ENCODE measurements at places on chromosomes 1 and 21.

GRCh38 chr1:82445827-82446226 lies 645.1 kb downstream of the ADGRL2 start:
- DNase-seq: no peak

DNA sequence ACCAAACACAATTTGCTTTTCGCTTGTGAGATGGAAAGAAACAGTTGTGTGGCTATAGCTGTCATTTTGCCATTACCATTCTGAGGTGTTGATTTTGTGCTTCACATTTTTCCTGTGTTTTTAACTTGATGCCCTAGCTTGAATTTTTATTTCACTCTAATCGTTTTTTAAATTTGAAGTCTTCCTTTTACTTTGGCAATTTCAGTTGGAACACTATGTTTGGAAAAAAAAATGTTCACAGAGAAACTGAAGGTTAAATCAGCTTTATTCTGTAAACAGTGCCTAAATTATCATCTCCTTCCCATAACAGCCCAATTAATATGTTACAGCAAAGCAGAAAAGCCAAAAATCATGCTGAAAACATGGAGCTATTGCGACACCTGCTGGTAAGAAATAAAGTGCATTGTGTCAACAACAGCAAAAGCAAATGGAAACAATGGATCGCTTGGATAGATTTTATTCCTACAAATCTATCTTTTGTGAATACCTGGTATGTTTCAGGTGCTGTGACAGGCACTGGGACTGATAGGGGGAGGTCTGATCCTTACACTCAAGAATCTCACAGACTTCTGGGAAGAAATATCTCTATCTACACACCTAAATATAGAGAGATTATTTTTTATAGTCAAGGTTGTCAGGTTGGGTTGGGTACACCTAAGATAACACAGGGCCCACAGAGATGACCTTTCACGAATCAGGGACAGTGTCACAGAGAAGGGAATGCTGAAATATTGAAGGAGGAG lies 16.2 kb upstream of the ERICH3 start:
- peak; percentile 62 for DNase-seq

GRCh38 chr1:168751195-168751650 lies 22.2 kb upstream of the DPT start:
- DNase-seq: peak; percentile 69

DNA sequence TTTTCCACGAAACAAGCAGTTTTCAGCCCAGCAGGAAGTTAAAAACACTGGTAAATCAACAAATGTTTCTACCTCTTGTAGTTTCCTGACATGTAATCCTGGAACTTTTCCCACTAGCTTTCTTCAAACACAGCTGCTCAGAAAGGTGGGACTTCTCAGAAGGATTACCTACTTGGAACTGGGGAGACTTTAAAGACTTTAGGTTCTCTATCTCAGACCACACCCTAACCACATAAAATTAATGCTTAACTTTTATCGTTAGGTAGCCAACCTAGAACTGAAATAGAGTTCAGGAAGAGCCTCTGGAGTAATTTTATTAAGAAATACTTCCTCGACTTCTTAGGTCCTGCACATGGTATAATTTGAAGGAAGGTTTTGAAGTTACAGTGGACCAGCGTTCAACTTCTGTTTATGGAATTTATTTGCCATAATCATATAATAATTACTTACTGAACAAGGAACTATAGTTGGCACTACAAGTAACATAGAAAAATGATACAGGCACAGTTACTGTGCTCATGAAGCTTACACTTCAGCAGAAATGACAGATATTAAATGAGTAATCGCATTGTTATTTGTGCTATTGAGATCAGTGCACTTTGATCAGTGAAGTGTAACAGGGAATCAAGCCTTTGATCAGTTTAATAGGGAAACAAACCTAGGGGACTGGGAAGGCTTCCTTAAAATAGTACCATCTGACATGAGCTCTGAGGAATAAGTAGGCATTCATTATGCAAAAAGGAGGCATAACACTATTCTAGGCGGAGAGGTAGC lies at the start of gene BCL2L15:
BCL2L15 (minus strand) TSS at position 180 of the 774 bp plus-strand sequence. CDS start 206 bp downstream, outside the sequence.
- peak; percentile 91 for DNase-seq

DNA sequence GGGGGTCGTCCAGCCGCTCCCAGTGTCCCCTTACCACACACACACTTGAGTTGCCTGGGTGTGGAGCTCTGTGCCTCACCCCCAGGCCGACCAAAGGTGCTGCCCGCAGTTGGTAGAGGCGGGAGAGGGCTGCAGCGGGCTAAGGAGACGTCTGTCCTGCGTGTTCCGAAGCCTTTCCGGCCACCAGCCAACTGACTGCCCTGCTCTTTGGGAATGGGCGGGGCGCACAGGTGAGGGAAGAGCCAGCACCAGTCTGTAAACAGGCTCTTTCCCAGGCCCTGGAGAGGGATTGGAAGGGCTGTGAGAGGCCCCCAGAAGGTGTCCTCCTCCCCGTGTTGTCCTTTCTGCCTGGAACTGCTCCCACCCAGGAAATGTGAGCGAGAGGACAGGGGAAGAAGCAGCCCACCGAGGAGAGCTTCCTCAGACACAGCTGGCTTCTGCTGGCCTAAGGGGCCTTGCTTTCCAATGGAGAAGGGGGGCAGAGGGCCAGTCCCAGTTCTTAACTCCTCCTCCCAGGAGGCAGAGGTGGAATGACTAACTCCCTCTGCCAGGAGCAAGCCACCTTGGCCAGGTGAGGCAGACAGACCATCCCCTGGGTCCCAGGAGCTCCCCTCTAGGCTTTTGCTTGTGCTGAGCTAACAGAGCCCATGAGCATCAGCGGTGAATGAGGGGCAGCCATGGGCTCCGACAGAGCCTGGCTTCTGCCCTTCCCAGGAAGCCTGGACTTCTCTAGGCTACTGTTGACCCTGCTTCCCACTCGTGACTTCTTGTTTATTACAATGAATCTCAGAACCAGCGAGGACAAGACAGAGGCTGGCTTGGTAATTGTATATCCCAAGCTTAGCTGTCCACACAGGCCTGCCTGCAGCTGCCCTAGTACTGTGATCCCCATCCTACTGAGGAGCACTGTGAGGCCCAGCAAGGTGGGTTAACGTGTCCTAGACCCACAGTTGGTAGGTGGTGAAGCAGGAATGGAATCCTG lies 158.1 kb upstream of the COA6 start:
- no peak for DNase-seq

- no peak for DNase-seq
These were observed at the start of gene DLGAP3 for GRCh38 chr1:34929497-34929852. Gene DLGAP3, minus strand, starts transcription at chr1:34929650. Its CDS starts 24,267 bp downstream, at chr1:34905383.

DNA sequence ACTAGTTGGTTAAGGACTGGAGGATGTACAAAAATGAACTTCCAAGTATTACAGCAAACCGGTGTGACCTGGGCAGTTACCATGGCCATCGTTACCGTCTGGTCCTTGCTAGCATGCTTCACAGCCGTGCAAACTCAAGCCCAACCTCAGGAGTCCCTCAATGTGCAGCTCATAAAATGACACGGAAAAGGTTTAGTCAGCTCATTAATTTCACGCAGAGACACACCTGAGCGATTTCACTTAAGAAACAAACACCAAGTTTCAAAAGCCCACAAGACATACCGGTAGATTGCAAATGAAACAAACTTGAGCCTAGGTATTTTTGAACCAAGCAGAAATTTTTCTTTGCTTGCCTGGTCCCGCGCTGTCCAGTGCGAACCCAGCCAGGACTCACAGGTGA lies 105.0 kb upstream of the ADAR start:
- peak; percentile 69 for DNase-seq

DNA sequence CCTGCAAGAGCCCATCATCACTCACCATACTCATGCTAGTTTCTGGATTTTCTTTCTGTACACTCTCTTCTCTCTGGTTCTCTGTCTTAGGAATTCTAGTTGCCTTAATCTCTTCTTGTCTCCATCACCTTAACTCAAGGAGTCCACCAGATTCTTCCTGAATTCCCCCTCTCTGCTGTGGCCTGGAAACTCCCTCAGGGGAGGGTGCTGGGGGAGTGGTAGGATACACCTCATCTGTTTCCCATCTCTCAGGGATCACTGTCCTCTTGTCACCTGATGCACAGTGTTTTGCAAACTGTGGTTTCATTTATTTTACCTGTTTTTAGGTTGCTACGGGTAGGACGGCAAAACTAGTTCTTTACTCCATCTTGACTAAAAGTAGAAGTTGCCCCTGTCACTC lies 6.6 kb upstream of the GNG12 start:
- DNase-seq: no peak

- no peak for DNase-seq
These were observed 64.8 kb downstream of the KCNJ15 start for GRCh38 chr21:38321568-38321967.

GRCh38 chr1:26059906-26060305 lies 7.5 kb downstream of the TRIM63 start:
- no peak for DNase-seq

- DNase-seq: peak; percentile 48
These were observed 5.5 kb upstream of the RGS21 start for GRCh38 chr1:192311281-192311680.

GRCh38 chr1:239386453-239387303 lies at the start of gene CHRM3:
Gene CHRM3, plus strand, starts transcription at chr1:239386568. Its CDS starts 520,884 bp downstream, at chr1:239907452.
- DNase-seq: peak; percentile 55

DNA sequence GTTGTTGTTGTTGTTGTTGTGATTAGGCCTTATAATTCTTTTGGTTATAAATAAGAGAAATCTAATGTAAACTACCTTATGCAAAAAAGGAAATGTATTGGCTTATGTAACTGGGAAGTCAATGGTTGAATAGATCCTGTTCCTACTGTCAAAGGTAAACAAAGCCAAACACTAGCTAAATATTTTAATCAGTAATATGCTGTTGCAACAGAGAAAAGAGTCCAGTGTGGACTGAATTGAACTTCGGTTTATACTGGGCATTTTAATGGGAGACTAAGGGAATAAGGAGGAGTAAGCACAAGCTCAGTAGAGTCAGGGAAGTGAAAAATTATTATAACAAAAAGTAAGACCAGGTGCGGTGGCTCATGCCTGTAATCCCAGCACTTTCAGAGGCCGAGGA lies 15.4 kb downstream of the MSH4 start:
- DNase-seq: peak; percentile 7

GRCh38 chr1:231600458-231600976 lies 26.1 kb upstream of the DISC1 start:
- no peak for DNase-seq

DNA sequence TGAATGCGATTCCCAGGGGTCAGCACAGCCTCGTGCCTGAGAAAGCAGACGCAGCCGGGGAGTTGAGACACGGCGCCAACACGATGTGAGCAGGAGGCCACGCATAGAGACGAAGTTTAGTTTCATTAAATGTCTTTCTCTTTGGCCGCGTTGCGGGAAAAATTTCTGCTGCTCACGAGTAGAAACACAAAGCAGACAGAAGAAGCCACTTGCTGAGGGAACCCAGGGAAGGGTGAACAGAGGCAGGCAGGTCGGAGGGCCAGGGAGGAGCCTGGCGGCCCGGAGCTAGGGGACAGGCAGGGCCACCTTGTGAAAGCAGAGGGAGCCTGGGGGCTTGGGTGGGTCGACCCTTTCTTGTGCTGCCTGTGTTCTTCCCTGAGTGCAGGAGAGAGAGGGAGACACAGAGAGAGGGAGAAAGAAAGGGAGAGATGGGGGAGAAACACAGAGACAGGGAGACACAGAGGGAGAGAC lies 33.2 kb downstream of the POFUT2 start:
- no peak for DNase-seq

DNA sequence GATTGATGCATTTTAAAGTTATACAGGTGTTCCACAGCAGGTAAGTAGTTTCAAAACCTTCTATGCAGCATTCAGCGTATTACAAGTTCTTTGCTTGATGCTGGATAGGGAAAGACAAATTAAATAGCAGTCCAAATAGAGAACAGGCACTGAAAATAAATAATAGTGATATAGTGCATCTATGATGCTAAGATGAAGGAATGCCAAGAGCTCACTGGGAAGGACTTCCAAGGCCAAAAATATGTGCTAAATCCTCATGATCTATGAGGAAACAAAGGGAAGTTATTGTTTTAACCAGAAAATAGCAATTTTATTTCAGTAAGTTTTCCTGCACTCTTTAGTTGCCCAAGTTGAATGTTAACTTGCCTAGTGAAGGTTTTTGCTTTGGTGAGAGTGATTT lies 127.8 kb upstream of the GREM2 start:
- no peak for DNase-seq

GRCh38 chr1:32861904-32862695 lies 8.6 kb downstream of the FNDC5 start:
- no peak for DNase-seq

- DNase-seq: peak; percentile 67
These were observed 38.1 kb downstream of the SLC44A3 start for GRCh38 chr1:94858276-94858675.

DNA sequence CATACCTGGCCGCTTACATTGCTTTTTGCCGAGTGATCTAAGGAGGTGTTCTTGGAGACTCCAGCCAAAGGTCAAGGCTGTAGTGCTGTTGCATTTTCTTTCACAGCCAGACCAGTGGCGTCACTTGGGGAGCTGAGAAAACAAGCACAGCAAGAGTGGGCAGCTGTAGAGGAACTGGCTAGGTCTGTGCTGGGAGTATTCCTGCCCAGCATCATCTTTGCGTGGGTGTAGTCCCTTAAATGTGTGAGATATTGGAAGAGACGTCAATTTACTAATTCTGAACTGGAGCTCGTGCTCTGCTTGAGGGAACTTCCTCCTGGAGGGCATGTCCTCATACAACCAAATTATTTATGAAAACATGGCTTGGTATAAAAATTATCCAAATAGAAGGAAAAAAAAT lies 10.2 kb downstream of the UBIAD1 start:
- DNase-seq: no peak

GRCh38 chr1:25908161-25908560 lies 1.9 kb upstream of the STMN1 start:
- no peak for DNase-seq

DNA sequence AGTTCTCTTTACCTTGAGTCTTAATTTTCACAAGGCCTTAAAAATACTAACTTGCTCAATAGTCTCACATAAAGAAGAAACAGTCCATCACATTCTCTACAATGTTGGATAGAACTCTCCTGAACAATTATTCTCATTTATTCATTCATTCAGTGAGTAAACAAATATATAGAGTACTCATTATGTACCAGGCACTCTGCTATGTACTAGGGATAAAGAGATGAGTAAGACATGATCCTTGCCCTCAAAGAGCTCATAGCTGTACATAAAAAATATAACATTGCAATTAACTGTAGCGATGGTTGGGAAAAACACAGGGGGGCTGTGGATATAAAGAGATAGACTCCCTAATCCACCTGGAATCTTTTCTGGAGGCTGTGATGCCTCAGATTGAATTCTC lies 586.9 kb upstream of the BEND5 start:
- no peak for DNase-seq

DNA sequence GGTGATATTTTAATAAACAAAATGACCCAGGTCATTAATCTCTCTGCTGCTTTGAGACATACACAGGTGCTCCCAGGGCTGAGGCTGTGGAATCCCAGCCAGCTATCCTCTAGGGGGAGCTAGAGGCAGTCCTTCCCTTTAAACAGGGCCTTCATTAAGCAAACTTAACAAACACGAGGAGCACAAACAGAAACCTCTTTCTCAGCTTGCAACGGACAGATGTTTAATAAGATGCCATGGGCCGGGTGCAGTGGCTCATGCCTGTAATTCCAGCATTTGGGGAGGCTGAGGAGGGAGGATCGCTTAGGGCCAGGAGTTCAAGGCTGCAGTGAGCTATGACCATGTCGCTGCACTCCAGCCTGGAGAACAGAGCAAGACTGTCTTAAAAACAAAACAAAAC lies 106.7 kb downstream of the HIVEP3 start:
- DNase-seq: peak; percentile 66

All from renal cortical epithelial cell (primary cell).